ENCODE measurements at places on chromosomes 5 and 9.

GRCh38 chr5:81134566-81134965, 98.6 kb upstream of the CKMT2 start:
- no peak for ATAC-seq

DNA sequence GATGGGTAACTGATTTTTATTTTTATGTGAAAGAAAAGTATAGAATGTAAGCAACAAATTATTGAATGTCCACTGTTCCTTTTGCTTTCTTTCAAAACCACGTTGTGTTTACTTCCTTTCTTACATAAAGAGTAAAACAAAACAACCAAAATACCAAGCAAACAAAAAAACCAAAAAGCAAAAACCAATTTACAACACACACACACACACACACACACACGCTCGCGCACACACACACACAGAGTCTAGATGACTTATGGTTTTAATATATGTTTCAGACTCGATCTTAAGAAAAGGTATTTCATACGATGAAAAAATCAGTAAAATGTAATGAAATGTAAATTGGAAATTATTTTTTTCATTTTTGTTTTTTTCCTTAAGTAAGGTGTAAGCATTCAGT, 80.3 kb downstream of the ADGRV1 start:
- ATAC-seq: no peak

GRCh38 chr9:131668057-131668438, 71.8 kb downstream of the RAPGEF1 start:
- no peak for ATAC-seq

DNA sequence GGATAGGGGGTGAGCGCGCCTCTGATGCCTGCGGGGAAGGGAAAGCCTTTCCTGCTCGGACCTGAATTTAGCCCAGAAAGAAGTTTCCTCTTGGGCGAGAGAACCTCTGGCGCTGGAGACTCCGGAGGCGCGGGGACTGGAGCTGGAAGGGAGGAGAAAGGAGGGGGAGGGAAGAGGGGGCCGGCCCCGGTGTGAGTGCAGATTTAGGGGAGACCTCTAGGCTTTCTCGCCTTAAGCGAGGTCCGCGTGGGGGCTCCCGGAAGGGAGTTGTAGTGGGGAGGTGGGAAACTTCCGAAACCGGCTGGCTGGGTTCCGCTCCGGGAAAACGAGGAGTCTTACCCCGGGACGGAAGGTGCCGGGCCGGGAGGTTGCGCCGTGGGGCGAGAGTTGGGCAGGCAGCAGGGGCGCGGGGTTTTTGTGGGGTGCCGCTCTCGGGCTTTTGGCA, 1.3 kb downstream of the PCSK5 start:
- ATAC-seq: no peak
